Stimulated activated CD4-positive, alpha-beta T cell treated with anti-CD3 and anti-CD28 coated beads, Interleukin-4, amount 100 ng/mL, for 1 hour (primary cell): ENCODE measurements at places on chromosomes 5 and 9.

DNA sequence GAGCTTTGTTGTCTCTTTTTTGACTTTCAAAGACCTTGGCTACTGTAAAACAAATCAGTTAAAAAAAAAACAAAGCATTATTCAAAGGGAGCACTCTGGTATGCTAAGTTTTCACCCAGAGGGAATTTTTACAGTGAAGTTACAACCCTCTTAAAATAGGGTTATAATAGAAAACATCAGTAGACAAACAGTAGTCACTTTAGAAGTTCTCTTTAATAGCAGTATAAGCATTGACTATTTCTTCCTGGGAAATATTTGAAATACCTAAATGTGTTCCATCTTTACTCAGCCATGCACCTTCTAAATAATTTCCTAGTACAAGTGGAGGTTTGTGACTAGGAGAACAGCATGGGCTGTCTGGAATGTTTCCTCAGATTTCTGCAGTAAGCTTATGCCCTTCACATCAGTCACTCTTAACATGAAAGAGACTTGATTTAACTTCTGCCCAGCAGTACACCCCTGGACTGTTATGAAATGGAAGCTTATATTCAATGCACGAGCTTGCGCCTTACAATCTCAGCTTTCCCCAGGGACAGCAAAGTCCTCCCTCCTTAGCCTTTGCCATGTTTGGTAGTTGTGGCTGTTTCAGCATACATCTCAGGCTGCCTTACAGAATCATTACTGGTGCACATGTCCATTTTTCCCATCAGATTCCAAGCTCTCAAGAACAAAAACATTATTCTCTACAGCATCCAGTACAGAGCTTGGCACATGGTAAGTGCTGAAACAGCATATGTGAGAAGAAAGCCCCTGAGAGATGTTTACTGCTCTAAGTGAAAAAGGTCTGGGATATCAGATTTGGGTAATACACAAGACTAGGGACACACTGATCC lies 191.5 kb downstream of the ZNF608 start:
- no peak for DNase-seq

- no peak for DNase-seq
Measured at GRCh38 chr5:45383985-45384384, 312.2 kb downstream of the HCN1 start.

GRCh38 chr5:150599917-150600511 lies 40.4 kb upstream of the SYNPO start:
- no peak for DNase-seq

DNA sequence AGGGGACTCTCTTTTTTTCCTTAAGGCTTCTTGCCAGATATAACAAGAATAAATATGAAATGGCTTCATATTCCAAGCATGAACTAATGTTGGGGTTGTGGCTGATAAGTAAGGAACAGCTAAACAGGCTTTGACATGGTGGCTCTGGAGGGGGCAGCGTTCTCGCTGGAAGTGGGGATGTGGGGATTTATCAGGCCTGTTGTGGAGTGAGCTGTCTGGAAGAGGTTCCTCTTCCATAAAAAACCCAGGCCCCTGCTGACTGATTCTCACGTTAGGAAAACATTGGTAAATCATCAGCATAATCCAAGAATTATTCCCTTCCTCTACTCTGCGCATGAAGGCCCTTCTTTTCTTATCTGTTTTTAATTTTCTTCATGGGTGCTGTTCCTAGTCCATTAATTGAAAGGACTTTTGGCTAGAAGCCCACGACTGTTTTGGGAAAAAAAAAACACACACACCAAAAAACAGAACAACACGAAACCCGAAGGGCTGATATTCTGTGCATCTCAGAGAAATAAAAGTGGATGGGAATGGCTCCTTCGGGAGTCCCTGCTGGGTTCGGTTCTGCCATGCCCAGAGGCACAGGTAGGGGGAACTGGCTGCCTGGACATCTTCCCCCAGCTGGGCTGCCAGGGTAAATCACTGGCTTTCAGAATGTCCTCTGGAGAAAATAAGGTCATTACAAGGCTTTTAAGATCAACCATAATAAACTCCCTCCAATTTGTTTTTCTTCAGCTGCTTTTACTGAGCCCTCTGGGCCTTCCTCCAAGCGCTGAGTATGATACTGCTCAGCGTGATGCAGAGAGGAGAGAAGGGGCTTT lies 297.0 kb downstream of the SLIT3 start:
- no peak for DNase-seq

- DNase-seq: no peak
Measured at GRCh38 chr5:179698935-179699615, at the start of gene CANX. Gene CANX, plus strand, starts transcription at chr5:179698967. Its CDS starts 6,715 bp downstream, at chr5:179705682.

GRCh38 chr9:76624391-76625048 lies 139.7 kb upstream of the PCA3 start:
- DNase-seq: no peak
